Urothelium cell line (cell line): ENCODE measurements at places on chromosomes 13 and 19.
A peak's percentile ranks its signal among the peaks of the same experiment; 100 is the strongest.

DNA sequence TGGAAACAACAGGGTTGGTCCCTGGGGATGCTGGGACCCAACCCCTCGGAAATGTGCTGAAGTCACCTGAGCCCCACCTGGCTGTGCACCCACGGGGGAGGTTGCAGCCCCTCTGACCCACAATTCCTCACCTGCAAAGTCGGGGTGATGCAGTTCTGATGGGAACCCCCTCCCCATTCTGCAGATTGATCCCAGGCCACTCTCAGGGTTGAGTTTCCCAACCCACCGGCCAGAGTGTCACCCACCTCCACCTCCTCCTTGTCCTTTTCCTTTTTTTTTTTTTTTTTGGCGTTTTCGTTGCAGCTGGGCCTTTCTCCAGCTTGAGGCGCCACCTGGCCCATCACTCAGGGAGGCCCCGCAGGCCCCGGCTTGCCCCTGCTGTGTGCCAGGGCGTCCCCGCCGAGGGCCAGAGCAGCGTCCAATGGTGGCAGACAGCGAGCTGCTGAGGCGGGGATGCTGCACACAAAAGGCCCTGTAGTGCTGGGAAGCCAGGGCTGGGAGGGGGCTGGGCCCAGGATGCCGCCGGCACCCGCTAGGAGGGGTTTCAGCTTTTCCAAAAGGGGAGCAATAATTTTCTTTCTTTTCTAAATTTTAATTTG, 4.6 kb downstream of the PIK3R2 start:
- no peak for DNase-seq

DNA sequence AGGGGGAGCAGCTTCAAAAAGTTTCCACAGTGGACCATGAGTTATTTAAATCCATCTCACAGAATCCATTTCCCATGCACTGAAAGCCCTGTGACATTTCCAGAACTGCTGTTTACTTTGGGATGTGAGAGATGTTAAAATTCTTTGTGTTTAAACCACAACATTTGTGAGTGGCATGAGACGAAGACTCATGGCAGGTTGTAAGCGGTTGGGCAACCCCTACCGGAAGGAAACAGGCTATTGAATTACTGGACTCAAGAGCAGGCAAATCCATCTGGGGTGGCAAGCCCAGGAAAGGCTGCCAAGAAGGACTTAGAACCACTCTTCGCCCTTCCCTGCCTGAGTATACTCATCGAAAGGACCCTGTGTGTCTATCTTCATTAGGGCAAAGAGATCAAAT, 22.3 kb upstream of the CLDN10 start:
- DNase-seq: peak; percentile 44

GRCh38 chr13:110615005-110615321, 382 bp upstream of the NAXD start:
- DNase-seq: no peak

GRCh38 chr13:26509491-26509890, 48.0 kb upstream of the WASF3 start:
- no peak for DNase-seq

DNA sequence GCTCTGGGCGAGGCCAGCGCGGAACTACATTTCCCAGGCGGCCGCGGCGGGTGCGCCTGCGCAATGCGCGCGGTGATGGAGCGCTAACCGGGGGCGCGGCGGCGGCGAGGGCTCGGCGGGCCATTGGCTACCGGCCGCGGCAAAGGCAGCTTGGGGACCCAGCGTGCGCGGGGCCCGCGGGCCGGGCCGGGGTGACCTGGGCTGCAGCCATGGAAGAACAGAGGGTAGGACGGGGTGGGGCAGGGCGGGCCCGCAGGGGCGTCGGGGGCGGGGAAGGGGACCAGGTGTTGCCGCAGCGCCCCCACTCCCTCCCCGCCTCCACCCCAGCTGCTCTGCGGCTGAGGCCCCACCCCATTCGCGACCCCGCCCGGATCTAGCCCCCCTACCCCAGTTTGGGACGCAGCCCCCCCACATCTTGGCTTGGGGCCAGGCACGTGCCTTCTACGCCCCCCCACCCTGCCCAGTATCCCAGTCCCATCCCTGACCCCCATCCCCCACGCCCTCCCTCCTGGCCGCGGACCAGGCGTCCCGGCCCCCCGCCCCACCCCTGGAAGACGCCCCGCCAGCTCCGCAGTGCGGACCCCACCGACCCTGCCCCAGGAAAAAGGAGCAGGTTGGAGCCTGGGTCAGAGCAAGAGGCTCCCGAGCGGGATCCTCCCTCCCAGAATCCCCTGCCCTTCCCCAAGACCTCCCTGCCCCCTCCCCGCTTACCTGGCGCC, at the start of gene FSD1:
Gene FSD1, plus strand, starts transcription at position 61 of the 719 bp plus-strand sequence. Its CDS starts 149 bp downstream, at position 210.
- DNase-seq: peak; percentile 92
